Activated naive CD4-positive, alpha-beta T cell treated with anti-CD3 and anti-CD28 coated beads for 36 hours (primary cell): ENCODE measurements at places on chromosomes 11 and 22. TPM values are rescaled to one million over a fixed set of nuclear protein-coding genes. Genes with fewer than 3 reads are reported as not detected.
A peak's percentile ranks its signal among the peaks of the same experiment; 100 is the strongest.

GRCh38 chr11:80778432-80778831, 1337.6 kb upstream of the TENM4 start:
- H3K27ac ChIP-seq = no peak overlapping the region
- H3K36me3 ChIP-seq = no peaks in the 10 kb centered on the region
- no peak for DNase-seq
- H3K4me3 ChIP-seq = no peak overlapping the region
- H3K27me3 ChIP-seq = no peaks in the 10 kb centered on the region
- no peaks in the 10 kb centered on the region for H3K4me1 ChIP-seq

GRCh38 chr11:33819278-33820035, 45.1 kb upstream of the FBXO3 start:
- H3K27me3 ChIP-seq = peaks cover 16% of the 10 kb centered on the region
- no peak overlapping the region for H3K4me3 ChIP-seq
- DNase-seq = no peak

- peaks cover under 1% of the 10 kb centered on the region for H3K4me1 ChIP-seq
- no peaks in the 10 kb centered on the region for H3K36me3 ChIP-seq
- H3K27ac ChIP-seq = no peak overlapping the region
- no peaks in the 10 kb centered on the region for H3K27me3 ChIP-seq
- no peak for DNase-seq
Measured at GRCh38 chr11:69232821-69233743, 60.9 kb upstream of the MYEOV start.

- no peak overlapping the region for H3K4me3 ChIP-seq
- no peaks in the 10 kb centered on the region for H3K4me1 ChIP-seq
- no peak for DNase-seq
- no peak overlapping the region for H3K27ac ChIP-seq
- H3K36me3 ChIP-seq = no peaks in the 10 kb centered on the region
Measured at GRCh38 chr11:129458756-129459535, 83.3 kb downstream of the BARX2 start.

GRCh38 chr11:44770401-44770800, 43.6 kb downstream of the TSPAN18 start:
- no peaks in the 10 kb centered on the region for H3K27me3 ChIP-seq
- peaks cover 25% of the 10 kb centered on the region for H3K36me3 ChIP-seq
- peaks cover 15% of the 10 kb centered on the region for H3K4me1 ChIP-seq
- H3K4me3 ChIP-seq = no peak overlapping the region
- H3K27ac ChIP-seq = no peak overlapping the region
- DNase-seq = no peak

The BLID gene
- total RNA-seq = not detected

GRCh38 chr11:60854140-60854846, 1.5 kb downstream of the PTGDR2 start:
- H3K27ac ChIP-seq = no peak overlapping the region
- peaks cover 28% of the 10 kb centered on the region for H3K36me3 ChIP-seq
- H3K4me1 ChIP-seq = peaks cover 11% of the 10 kb centered on the region
- no peak overlapping the region for H3K4me3 ChIP-seq

The TMEM121B gene
- total RNA-seq = 0.19 TPM

The MEI1 gene
- total RNA-seq = 28.4 TPM

DNA sequence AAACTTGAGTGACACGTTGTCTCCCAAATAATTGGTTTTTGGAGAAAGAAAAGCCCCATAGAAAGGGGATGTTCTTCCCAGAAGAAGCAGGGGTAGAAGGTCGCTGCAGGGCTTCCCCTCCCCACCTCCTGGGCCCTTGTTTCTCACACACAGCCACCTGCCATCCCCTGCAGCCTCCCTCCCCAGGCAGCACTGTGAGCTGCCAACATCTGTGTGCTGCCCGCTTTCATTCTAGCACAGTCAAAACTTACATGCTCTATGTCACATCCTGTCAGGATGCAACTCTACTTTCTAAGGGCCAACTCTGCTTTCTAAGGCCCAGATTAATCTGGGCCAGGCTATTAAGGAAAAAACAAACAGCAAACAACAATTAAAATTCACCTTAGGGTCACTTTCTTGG, 309.4 kb upstream of the ZC3H12C start:
- H3K27ac ChIP-seq = no peak overlapping the region
- H3K4me1 ChIP-seq = no peaks in the 10 kb centered on the region

DNA sequence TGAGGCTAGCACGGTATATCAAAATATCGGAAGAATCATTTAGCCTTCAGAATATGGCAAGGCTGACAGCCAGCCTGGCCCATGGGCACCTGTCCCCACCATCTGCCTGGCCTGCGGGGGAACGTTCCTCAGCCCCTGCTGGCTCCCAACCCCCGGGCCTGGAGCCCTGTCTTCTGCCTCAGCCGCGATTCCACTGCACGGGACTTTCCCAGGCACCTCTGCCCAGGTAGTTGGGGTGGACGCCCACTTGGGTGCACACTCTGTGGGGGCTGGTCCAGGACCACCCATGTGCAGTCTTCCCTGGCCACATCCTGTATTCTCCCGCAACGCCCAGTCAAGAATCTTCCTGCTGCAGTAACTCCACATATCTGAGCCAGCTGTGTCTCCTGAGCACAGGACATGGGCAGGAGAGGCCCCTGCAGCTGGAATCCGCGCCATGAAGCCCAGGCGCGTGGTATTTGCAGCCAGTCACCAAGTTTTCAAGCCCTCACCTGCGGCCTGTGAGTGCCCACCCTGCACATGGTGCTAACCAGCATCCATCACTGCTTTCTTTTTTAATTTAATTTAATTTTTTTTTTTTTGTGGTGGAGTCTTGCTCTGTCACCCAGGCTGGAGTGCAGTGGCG, 77.9 kb downstream of the KCNQ1 start:
- H3K27me3 ChIP-seq = no peaks in the 10 kb centered on the region
- H3K4me1 ChIP-seq = peaks cover 24% of the 10 kb centered on the region
- H3K36me3 ChIP-seq = no peaks in the 10 kb centered on the region
- H3K27ac ChIP-seq = no peak overlapping the region
- peak; percentile 1 for DNase-seq

- H3K4me1 ChIP-seq = no peaks in the 10 kb centered on the region
- no peaks in the 10 kb centered on the region for H3K36me3 ChIP-seq
- no peak for DNase-seq
- no peak overlapping the region for H3K4me3 ChIP-seq
- H3K27ac ChIP-seq = no peak overlapping the region
Measured at GRCh38 chr11:42043312-42043711, 583.9 kb upstream of the LRRC4C start.

- no peak overlapping the region for H3K4me3 ChIP-seq
- H3K36me3 ChIP-seq = peaks cover 6% of the 10 kb centered on the region
- no peak for DNase-seq
- H3K27me3 ChIP-seq = peaks cover 2% of the 10 kb centered on the region
Measured at GRCh38 chr11:110340436-110340835, 44.0 kb upstream of the RDX start.

- H3K4me1 ChIP-seq = no peaks in the 10 kb centered on the region
- no peak overlapping the region for H3K4me3 ChIP-seq
- no peak for DNase-seq
- H3K27ac ChIP-seq = no peak overlapping the region
- no peaks in the 10 kb centered on the region for H3K27me3 ChIP-seq
- no peaks in the 10 kb centered on the region for H3K36me3 ChIP-seq
Measured at GRCh38 chr11:35909511-35910265, 34.2 kb upstream of the LDLRAD3 start.

The BEST1 gene
- 0.49 TPM for total RNA-seq

- no peak for DNase-seq
- no peak overlapping the region for H3K4me3 ChIP-seq
- H3K27ac ChIP-seq = no peak overlapping the region
Measured at GRCh38 chr11:34268906-34269430, 88.8 kb downstream of the ABTB2 start.

The ABTB2 gene
- total RNA-seq = 3.1 TPM
